ENCODE measurements at places on chromosomes 16 and 17.

GRCh38 chr17:70675070-70675590, 505.8 kb downstream of the KCNJ2 start:
- no peak for ATAC-seq

DNA sequence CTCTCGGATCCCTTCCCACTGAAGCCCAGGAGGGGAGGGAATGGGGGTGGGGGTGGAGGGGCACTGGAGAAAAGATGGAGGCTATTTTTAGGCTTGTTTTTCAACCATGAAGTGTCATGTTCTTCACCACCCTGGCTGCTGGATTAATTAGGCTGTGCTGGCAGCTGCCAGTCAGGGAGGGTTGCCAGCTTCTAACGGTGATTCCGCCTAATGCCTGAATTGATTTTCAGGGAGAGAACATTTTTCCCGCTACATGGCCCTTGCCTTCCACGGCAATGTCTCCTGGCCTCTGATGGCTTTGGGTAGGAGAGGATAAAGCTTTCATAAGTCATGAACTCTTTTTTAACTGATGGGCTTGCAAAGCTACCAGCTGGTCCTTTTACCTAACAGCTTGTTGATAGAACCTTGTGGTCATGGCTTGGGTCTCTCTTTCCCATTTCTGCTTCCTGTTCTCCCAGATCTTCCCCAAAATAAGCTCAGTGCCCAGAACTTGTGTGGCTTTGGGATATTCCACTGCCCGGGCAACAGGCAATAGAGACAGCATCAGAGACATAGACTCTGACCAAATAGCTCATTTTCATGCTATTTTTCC, 167.4 kb downstream of the PITPNC1 start:
- no peak for ATAC-seq

DNA sequence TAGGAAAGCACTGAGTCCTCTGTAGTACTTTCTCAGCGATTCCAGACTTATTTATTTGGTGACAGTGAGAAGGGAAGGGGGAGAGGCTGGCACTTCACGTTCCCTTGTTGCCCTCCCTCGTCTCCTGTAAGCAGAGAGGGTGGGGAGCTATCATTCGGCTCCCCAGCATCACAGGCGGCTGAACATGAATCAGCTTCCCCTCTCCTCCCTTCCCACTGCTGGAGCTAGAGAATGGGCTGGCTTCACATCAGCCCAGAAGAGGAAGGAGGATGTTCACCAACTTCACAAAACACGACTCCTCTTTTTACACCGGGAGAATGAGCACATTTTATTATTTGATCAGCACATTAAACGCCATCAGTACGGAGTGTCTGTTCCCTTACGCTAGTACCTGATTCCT, 6.7 kb upstream of the CMIP start:
- ATAC-seq, result no peak

DNA sequence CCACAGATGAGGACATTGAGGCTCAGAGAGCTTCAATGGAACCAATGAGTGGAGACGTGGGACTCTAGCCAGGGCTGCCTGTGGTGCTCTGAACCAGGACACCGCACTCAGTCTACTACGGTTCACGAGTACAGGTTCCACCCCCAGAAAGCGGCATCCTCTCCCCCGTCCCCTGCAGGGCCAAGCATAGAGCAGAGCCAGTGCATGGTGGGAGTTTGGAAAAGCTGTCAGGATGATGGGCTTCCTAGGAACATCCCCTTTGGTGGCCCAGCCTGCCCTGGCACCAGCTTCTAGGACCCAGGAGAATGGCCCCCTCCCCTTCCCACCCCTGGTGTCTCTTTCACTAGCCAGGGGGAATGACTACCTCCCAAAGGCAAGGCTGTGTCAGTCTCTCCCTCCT, 8.4 kb downstream of the ZNF319 start:
- no peak for ATAC-seq

- no peak for ATAC-seq
Measured at GRCh38 chr17:46108550-46109110, 84.6 kb downstream of the KANSL1 start.

DNA sequence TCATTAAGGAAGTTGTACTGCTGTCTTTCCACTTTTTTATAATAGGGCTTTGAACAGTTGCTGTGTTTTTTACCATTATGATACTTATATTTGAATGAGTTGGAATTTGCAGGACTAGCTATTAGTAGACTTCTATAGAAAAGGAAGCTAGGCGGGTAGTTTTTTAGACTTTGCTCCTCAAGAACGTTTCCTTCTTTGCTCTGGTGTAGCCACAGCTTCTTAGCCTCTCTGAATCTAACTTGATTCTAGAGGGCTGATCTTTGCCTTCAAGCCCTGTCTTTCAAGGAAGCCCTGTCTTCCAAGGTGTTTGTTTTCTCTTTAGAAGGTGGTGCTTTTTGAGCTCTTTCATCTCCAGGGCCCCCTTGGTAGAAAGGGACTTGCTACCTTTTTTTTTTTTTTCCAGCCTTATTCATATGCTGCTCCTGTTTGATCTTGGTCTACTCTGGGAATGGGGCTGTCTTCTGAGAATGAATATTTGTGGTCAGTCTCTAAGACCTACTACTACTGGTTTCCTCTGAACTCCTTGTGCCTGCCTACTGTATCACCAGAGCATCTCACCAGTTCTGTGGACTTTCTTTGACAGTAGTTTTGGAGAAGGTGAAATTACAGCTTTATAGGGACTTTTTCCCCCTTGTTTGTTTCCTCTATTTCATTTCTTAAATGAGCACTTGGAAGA, 52.3 kb upstream of the RASL10B start:
- ATAC-seq, result no peak

- ATAC-seq, result peak; percentile 1
Measured at GRCh38 chr16:85610059-85610445, 3.1 kb upstream of the GSE1 start.

GRCh38 chr16:28182183-28182582, 29.6 kb downstream of the XPO6 start:
- ATAC-seq, result peak; percentile 26

DNA sequence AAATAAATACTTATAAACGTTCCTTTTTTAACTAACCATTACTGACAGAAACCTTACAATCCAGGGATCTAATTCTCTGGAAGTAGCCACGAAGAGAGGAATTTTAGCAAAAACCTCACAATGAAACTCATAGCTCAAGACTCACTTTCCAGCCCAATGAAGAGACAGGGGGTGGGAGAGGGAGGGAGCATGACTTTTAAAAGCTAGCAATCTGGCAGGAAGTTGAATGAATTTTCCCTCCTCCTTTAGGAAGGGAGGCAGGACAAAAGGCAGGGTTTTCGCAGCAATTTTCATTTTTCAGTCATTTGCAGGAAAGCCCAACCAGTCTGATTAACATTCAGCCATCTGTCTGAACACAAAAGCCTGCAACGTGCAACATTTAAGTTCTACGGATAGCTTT, 381.5 kb upstream of the PSMD7 start:
- ATAC-seq, result no peak

GRCh38 chr16:1049113-1049975, 23.2 kb upstream of the SSTR5 start:
- ATAC-seq, result no peak

DNA sequence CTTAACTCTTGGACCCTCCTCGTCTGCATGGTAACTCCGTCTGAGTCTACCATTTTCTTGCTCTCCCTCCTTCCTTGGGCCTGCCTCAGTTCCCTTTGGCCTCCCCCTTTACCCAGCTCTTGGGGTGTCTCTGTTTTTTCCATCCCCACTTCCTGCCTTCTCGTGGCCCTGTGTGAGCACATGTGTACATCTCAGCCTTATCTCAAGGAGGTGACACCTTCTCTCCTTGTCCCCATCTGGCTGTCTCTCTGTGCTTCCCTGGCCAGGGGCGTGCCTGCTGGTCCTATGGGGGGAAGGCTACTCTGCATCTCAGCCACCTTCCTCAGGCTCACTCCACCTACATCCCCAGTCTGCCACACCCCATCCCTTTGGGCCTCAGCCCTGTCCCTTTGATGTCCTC, 6.6 kb downstream of the CTF1 start:
- no peak for ATAC-seq

GRCh38 chr16:70433458-70434103, 5.3 kb downstream of the ST3GAL2 start:
- ATAC-seq, result peak; percentile 9

GRCh38 chr17:5035315-5035714, at the start of gene SLC52A1:
Gene SLC52A1 (minus strand): TSS chr17:5035426. CDS start chr17:5034606, 820 bp downstream.
- peak; percentile 39 for ATAC-seq

GRCh38 chr16:90032674-90033331, 13.5 kb upstream of the DBNDD1 start:
- ATAC-seq, result peak; percentile 40

GRCh38 chr16:68902003-68902968, 59.0 kb downstream of the TANGO6 start:
- ATAC-seq, result peak; percentile 95

DNA sequence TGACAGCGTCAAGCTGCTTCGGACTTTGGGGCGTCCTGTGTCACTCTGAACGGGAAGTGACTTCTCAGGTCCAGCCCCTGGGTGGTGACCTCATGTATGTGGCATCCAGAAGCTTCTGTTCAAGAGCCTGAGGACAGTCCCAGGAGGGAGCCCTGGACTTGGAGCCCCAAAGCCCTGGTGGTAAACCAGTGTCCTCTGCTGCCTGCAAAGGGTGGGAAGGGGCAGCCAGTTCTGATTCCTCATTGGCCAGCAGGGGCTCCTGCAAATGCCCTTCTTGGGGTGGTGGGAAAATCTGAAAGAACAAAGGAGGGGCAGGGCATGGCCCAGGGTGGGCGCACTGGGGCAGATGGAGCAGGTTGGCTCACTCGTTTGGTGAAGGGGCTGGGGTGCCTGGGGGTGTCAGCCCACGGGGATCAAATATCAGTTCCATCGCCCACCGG, 1.6 kb downstream of the OSGIN1 start:
- ATAC-seq, result peak; percentile 6

GRCh38 chr17:6786618-6787017, 10.6 kb downstream of the FBXO39 start:
- no peak for ATAC-seq

GRCh38 chr16:1057252-1057932, 15.2 kb upstream of the SSTR5 start:
- ATAC-seq, result peak; percentile 59

DNA sequence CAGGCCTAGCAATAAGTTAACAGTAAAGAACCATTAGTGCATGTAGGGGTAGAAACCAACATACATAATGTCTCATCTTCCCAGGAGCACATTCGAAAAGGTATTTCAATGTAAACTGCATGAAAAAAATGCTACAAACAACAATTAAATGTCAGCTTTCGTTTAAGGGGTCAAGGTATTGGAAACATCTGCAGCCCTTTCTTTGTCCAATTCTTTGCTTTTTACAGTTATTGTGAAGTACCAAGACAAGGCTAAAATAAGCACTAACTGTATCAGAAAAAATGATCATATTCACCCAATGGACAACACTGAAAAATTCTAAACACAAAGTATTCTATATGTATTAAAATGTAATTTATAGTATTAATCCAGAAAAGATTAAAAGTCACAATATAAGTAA, 37.9 kb downstream of the GPATCH8 start:
- ATAC-seq, result no peak

DNA sequence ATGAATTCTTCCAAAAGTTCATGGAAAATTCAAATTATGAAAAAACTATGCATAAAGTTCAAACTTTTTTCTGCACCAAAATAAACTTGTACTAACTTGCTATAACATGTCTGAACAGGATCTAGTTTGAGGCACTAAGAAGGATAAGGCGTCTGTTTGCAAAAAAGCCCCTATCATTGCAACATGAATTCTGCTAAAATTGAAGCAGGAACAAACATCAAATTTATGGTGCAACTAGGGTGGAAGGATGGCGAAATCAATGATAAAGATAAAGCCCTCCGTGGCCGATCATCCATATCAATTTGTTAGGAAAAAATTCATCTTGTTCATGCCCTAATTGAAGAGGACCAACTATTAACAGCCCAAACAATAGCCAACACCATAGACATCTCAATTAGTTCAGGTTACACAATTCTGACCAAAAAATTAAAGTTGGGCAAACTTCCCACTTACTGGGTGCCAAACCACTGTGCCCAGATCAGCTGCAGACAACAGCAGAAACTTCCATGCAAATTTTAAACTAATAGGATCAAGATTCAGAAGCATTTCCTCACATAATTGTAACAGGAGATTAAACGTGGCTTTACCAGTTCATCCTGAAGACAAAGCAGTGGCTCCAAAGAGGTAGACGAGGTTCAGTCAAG, 12.9 kb downstream of the IL21R start:
- ATAC-seq, result no peak

DNA sequence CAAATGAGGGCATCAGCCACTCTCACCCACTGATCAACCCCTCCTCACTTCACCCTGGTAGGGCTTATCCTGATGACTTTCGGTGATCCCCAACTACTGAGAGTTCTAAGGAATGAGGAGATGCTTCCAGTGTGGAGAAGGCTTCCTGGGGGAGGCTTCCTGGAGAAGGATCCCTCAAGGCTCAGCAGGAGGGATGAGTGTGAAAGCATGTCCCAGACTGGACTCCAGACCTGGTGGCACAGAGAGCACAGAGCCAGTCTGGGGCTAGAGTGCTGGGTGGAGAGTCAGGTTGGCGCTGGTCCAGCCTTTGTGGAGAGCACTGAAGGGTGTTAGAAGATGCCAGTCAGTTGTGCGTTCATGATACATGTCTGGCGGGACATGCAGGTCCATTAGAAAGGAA, 53.7 kb downstream of the PLD6 start:
- ATAC-seq, result peak; percentile 20

- no peak for ATAC-seq
Measured at GRCh38 chr17:58059141-58059540, 24.1 kb upstream of the DYNLL2 start.

GRCh38 chr17:50837286-50837979, 2.0 kb downstream of the WFIKKN2 start:
- no peak for ATAC-seq

- no peak for ATAC-seq
Measured at GRCh38 chr16:86910161-86910769, 331.9 kb downstream of the FOXL1 start.

GRCh38 chr17:29146369-29146972, 33.7 kb downstream of the MYO18A start:
- ATAC-seq, result no peak

DNA sequence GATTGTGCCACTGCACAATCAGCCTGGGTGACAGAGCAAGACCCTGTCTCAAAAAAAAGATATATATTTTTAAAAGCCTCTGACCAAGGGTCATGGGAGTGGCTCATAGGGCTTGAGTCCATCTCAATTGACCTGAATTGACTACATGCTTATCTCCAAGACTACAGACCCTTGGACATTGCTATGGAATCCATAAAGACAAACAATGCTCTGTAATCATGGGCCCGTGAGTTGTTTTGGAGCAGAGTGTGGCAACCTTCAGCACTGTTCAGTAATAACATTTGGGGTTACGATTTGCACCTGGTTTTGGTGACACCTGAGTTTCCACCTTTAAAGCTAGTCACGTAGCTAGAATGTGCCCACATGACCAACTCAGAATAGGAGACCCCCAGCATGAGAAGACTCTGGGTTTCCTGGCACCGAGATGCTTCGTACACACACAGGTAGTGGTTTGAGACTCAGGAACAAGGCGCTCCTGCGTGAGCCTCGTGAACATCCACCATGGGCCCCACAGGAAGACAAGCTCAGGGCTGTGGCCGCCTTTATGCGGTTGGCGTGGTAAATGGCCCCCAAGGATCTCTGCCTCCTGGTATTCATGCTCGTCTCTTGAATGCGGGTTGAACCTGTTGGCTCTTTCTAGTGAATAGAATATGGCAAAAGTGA, 66.6 kb upstream of the RPH3AL start:
- no peak for ATAC-seq
